Posterior cingulate gyrus (tissue), 11 donors: ENCODE measurements at places on chromosomes 16 and 17.
A peak's percentile ranks its signal among the peaks of the same experiment; 100 is the strongest.

- peak; percentile 50 for DNase-seq
Observed at GRCh38 chr16:30609002-30609925, 925 bp downstream of the ZNF689 start.

GRCh38 chr16:62041401-62041800 is 5.2 kb upstream of the CDH8 start:
- no peak for DNase-seq

GRCh38 chr17:9729034-9729650 is 62.2 kb downstream of the DHRS7C start:
- DNase-seq = no peak

DNA sequence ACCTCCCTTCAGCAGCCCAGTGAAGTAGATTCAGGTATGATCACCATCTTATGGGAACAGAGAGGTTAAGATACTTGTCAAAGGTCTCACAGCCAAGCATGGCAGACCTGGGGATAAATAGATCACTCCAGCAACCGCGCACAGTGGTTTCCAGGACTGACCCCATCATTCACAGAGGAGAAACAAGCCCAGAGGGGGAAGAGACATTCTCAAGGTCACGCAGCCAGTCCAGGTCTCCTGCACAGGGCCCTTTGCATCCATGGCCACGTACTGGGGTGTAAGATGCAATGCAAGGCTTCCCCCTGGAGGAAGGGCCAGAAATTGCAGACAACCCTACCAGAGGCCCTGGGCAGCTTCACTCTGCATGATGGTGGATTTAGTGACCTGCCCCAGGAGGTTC is 19.9 kb downstream of the TLE7 start:
- no peak for DNase-seq

DNA sequence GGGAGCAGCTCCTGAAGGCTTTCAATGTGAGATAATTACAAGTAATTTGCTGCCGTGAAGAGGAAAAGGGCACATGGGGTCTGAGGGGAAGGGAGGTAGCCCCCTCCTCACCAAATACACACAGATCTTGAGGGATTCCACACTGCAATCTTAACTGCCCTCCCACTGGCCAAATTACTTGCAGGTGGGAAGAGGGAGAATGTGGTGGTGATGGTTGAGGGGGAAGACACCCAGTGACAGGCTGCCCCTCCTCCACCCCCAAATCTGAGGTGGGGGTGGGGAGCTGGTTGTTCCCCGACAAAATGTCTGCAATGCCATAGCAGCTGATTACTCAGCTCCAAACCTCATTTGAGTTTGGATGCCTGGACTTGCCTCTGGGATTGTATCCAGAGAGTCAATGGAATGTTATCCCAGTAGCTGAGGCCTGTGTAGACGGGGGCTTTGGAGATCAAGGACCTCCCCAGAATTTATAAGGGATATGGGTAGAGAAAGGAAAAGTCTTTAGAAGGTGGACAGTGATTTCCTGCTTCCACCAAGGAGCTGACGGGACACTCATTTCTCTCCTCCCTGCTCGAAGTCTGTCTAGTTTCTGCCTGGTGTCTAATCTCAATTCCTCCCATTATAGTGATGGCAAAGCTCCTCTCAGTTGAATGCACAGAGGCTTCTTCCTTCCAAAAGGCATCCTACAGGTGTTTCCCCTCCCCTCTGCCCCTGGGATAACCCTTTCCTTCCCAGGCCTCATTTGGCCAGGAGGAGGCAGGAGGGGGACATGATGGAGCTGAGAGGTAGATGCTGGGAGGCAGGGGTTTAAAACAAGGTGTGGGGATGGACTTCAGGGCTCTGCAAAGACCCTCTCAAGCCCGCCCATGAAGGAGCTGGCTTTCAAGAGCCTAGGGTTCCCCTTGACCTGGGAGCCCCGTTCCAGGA is 8.7 kb downstream of the DLX4 start:
- DNase-seq = no peak

DNA sequence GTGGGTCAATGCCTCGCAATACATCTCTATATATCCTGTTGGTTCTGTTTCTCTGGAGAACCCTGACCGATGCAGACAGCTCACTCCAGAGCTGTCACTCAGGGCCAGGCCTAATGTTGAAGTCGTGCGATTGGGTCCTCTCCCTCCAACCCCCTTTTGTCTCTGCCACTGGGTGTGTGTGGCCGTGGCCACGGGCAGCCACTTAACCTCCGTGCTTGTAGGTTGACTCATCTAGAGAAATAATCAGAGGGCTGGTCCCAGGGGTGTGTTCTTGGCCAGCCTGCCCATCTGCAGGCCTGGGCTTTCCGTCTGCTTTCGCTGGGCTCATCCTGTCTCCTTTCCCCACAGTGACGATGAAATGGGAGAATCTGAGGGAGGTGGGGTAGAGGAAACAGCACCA is 7.4 kb downstream of the ADAD2 start:
- no peak for DNase-seq

DNA sequence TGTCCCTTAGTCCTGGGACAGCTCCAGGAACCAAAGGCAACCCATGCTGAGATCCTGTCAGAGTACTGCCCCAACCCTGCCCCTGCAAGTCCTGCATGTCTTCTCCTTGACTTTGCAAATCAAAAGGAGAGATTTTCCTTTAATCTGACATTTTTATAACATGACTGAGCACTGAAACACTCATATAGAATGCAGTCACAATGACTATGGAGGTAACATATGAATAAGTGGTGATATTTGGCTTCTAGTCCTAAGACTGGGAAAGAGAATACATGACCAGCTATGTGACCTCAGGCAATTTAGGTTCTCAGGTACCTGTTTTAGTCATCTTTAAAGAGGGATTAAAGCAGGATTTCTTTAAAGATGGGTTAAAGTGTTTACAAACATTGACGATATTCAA is 941.6 kb upstream of the CDH8 start:
- no peak for DNase-seq

- DNase-seq = no peak
Observed at GRCh38 chr17:80573701-80574100, 29.1 kb downstream of the RPTOR start.

DNA sequence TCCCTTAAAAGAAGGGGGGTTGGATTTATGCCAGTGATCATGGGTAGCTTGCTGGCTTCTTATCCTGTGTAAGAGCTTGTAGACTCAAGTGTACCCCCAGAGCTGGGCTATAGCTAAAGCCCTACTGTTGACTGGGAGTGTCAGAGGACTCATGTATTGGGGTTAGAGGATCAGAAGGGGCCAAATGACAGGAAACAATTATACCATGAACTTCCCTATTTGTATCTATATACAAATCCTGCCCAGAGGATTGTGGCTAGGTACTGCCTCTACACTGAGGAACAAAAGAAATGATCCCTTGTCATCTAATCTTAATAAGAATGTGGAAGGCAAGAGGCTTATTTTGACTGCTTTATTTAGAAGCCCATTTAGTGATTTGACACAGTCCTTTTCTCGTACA is 14.3 kb downstream of the ZP2 start:
- no peak for DNase-seq

DNA sequence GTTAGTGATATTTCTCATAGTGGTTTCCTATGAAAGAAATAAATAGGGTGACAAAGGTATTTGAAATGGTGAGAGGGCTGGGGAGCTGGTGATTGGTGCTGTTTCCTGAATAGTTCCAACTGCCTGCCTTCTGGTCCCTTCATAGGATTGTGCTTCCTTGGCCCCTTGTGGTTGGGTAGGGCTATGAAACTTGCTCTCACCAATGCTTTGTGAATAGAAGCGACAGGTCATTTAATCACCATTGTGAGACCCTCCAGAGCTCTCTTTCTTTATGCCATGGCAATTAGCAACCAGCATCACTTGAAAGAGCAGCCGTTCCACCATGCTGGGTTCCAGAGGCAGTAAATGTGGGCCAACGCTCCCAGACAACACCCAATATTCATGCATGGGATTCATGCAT is 23.7 kb upstream of the WWOX start:
- no peak for DNase-seq

DNA sequence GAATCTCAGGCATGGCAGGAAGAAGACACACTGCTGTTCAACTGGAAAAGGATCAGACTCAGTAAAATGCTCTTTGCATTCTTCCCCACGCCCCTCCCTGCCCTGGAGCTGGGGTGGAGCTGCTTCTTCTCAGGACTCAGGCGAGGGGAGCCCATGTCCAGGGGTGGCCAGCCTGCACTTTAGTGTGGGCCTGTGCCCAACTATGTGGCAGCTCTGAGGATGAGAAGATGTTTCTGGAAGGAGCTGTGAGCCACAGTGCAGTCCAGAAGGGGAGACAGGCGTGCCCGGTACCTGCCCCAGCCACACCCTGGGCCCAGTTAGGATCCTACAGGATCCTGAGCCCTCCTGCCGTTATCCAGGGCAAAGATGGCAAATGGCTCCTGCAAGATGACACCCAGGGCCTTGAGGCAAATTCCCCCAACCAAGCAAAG is 120.3 kb downstream of the ANKRD11 start:
- DNase-seq = no peak

- no peak for DNase-seq
Observed at GRCh38 chr16:50946606-50947005, 204.5 kb downstream of the SALL1 start.

DNA sequence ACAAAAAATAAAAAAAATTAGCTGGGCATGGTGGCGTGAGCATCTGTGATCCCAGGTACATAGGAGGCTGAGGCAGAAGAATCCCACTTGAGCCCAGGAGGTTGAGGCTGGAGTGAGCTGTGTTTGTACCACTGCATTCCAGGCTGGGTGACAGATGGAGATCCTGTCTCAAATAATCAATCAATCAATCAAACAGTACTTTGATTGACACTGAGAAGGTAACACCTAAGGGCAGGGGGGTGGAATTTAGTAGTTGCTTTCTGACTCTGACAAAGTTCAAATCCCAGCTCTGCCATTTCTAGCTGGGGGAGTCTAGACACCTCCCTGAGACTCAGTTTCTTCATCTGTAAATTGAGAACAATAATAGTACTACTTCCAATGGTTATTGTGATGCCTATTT is 12.0 kb downstream of the SSH2 start:
- no peak for DNase-seq

DNA sequence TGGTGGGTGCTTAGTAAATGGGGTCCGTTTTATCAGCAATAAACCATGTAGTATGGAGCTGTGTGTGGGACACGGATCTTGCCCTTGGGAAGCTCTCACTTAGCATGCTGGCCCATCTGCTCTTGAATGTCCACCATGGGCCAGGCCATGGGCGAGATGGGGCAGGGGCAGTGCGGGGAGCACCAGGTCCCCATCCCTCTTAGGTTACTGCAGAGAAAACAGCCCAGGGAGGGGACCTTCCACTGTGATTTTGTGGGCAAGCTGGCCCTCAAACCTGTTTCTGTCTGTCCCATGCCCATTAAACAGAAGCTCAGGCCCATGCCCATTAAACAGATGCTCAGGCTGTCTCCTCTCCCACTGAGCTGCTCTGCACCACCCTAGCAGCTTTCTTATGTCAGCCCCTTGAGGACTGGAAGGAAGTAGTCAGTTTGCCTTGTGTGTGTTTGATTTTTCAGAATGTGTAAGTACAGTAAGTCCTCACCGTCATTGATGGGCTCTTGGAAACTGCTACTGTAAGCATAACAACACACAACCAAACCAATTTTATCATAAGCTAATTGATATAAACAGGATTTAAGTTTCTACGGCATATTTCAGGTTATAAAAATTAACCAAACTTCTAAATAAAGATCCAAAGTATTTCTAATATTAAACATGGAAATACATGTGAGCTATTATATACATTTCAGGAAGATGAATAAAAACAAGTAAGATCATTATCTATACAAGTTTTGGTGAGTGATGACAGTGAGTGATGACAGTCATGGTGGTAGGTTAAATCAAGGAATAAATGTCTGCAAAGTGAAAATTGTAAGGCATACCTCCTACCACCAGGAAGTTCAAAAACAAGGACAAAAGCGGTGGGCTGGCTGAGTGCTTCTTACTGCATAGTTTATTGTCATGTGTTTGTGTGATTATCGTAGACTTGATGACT is 11.5 kb downstream of the MPRIP start:
- no peak for DNase-seq

DNA sequence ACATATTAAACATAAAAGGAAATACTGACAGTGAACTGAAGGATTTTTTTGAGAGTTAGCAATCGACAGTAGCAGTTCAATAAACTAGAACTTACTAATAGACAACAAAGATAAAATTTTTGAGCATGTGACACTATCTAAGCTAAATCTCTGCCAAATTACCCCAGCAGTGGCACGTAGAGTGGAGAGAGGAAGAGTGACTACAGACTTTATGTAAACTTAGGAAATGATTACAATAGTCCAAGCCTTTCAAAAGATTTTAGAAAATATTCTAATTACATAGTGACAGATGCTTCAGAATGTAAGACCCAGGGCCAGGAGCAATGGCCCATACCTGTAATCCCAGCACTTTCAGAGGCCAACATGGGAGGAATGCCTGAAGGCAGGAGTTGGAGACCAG is 52.4 kb downstream of the CFDP1 start:
- DNase-seq = no peak

DNA sequence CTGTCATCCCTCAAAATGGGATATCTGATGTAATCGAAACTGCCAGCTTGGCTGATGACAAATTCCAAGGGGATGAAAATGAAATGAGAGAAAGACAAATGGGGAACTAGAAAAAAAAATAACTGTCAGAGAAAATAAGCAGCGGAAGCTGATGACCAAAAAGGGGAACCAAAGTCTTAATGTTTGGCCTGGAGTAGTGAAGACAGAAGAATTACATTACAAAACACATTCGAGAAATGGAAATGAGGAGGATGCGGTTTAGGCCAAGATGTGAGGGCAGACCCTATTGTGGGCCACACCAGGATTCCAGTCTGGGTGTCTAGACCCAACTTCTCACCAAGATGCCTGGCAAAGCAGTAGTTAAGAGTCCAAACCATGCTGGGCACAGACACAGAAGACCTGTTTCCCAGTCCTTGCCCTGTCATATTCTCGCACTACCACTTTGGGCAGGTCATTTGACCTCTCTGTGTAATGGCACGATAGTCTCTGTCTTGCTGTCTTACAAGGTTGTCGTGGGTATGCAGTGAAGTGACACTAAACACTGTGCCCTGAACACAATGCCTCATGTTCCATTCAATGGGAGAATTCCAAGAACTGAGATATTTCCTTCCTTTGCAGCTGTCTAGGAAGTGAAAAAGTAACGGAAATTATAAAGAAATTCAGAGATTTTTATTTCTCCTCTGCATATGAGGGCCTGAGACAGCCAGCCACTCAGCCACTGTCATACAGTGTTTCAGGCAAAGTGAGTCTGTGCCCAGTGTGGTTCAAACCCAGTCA is 12.3 kb upstream of the CCL2 start:
- DNase-seq = no peak

DNA sequence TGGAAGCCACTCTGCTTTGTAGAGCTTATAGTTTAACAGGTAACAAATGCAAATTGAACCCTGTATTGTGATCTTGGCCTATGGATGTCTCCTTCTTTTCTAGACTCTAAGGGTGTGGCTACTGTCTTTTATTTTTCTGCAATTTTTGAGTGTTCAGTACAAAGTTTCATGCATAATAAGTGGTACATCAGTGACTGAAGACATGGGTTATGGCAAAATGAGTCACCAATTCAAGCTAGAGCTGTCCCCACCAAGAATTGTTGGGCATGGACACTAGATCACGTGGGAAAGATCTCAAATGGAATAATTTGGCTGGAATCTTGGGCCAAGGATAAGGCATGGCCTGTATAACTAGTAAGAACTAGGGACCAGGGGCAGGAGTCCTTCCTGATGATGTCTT is 228.4 kb upstream of the N4BP1 start:
- DNase-seq = no peak

- no peak for DNase-seq
Observed at GRCh38 chr17:5225668-5226457, 8.8 kb downstream of the SCIMP start.

GRCh38 chr17:37543637-37544052 is 54.0 kb downstream of the DUSP14 start:
- DNase-seq = no peak

GRCh38 chr16:75099738-75100602 is 16.6 kb downstream of the LDHD start:
- no peak for DNase-seq

GRCh38 chr17:50072925-50073324 is 17.0 kb downstream of the ITGA3 start:
- DNase-seq = no peak
